ENCODE measurements at places on chromosomes 4 and X. TPM values are rescaled to one million over a fixed set of nuclear protein-coding genes. Genes with fewer than 3 reads are reported as not detected.

Gene ELK1
- 31.8 TPM for total RNA-seq

Gene TSC22D3
- total RNA-seq, result 18.7 TPM

Gene NR3C2
- total RNA-seq, result 1.5 TPM

Gene POU4F2
- total RNA-seq, result not detected

Gene CASP3
- total RNA-seq, result 56.1 TPM

Gene GUCY1A1
- total RNA-seq, result 3.7 TPM

Gene ARX
- total RNA-seq, result not detected

All from epithelial cell of proximal tubule (primary cell).